Ascending aorta (tissue), 2 donors: ENCODE measurements at places on chromosomes 12 and 14.

GRCh38 chr12:51905471-51906429 is 1.6 kb upstream of the ACVRL1 start:
- peak overlapping the region; percentile 63 for H3K27ac ChIP-seq
- H3K27me3 ChIP-seq: no peaks in the 10 kb centered on the region
- H3K36me3 ChIP-seq: no peaks in the 10 kb centered on the region

DNA sequence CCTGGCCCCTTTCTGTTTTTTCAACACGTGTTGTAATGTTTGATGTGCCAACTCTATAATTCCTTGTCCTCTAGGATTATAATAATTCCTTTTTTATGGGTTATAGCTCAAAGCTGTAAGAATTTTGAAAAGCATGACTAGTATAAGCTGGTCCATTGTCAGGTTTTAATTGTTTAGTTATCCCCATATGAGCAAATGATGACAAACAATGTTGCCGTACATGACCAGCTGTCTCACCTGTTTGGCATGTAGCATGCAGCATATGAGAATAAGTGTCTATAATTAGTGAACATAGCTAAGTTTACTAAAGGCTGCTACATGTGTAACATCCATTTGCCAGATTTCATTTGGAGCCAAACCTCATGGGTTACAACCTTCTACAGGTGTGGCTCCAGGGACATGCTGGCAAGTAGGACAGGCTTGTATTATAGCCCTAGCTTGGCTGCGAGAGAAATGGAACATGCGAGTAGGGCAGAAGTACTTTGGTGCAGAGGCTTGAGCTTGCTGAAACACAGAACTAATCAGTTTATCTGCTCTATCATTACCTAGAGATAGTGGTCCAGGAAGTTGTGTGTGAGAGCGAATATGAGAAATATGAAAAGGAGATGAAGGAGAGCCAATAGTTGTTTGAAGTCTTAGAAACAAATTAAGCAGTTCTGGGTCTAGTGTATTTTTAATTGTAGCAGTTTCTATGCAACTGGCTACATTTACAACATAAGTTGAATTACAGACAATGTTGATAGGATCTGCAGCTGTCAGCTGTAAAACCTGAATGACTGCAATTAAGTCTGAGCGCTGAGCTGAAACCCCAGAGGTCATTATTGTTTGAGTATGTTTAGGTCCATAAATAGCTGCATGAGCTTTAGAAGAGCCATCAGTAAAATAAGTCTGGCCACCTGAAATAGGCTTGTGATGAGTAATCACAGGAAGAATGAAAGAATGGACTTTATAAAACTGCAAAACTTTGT is 22.6 kb upstream of the MAPKAPK5 start:
- no peaks in the 10 kb centered on the region for H3K36me3 ChIP-seq
- no peaks in the 10 kb centered on the region for H3K4me1 ChIP-seq
- no peak overlapping the region for H3K4me3 ChIP-seq

DNA sequence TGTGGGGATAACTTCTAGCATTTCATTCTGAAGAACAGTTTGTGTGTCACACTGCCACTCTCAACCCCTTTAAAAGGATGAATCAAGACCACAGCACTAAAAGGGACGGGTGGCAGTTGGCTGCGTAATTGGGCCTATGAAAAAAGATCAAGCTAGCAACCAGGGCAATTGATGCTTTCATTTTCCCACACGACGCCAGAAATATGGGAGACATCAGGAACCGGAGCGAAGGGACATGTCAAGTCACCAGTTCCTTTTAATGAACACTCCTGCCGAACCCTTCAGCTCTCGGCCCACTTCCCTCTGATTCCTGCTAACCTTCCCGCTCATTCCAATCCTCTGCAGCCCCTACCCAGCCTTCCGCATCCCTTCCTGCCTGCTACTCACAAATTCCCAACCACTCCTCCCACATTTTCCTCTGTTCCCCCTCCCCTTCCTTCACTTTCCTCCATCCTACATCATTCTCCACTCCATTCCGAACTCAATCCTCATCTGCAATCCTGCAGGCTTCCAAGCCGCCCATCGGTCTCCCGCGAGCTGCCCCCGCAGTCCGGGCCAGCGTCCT is 753 bp downstream of the CSRNP2 start:
- H3K4me3 ChIP-seq: peak overlapping the region; percentile 91
- peak overlapping the region; percentile 95 for H3K27ac ChIP-seq
- H3K27me3 ChIP-seq: no peaks in the 10 kb centered on the region
- no peaks in the 10 kb centered on the region for H3K36me3 ChIP-seq
- peaks cover 19% of the 10 kb centered on the region for H3K4me1 ChIP-seq

DNA sequence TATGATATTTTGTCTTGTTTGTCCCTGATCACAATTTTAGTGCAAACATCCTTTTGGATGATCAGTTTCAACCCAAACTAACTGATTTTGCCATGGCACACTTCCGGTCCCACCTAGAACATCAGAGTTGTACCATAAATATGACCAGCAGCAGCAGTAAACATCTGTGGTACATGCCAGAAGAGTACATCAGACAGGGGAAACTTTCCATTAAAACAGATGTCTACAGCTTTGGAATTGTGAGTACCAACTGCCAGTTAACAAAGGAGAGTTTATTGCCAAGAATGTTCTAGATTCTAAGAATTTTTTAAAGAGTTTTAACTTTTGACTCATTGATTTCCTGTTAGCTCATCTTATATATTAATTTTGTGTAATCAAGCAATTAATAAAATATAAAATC is 55.4 kb downstream of the IRAK3 start:
- no peak overlapping the region for H3K4me3 ChIP-seq
- H3K4me1 ChIP-seq: no peaks in the 10 kb centered on the region
- no peak overlapping the region for H3K27ac ChIP-seq
- no peaks in the 10 kb centered on the region for H3K27me3 ChIP-seq
- no peak for DNase-seq

DNA sequence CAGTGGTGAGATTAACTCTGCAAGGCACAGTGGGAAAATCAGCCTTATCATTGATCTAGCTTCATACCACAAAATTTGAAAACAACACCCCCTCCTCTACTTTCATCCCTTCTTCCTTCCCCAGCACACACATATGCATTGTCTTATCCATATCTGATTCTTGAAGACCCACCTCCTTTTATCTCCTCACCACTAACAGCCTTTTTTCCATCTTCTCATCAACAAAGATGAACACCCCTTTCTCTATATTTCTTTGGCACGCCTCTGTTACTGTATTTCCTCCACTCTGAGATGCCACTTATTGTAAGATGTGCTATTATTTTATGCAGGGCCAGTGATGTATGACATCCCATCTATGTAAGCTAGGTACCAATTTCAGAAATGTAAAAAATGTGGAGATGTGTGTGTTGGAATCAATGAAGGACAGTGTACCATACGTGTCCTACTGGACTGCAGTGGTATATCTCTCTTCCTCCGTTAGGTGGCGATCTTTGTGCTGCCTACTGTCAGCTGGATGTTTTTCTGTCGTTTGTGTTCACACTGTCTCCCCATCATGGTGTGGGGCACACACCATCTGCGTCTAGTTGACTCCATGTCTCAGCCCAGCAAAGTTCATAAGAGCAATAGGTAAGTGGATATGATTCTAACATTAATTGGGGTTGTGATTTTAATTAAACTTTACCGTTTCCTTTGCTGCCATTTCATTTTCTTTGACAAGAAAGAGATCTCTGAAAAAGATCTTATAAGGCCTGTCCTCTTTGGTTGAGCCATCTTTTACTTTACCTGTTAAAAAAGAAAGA is 24.0 kb downstream of the CCDC38 start:
- H3K27ac ChIP-seq: no peak overlapping the region
- DNase-seq: no peak
- no peaks in the 10 kb centered on the region for H3K36me3 ChIP-seq
- H3K27me3 ChIP-seq: no peaks in the 10 kb centered on the region
- no peak overlapping the region for H3K4me3 ChIP-seq

DNA sequence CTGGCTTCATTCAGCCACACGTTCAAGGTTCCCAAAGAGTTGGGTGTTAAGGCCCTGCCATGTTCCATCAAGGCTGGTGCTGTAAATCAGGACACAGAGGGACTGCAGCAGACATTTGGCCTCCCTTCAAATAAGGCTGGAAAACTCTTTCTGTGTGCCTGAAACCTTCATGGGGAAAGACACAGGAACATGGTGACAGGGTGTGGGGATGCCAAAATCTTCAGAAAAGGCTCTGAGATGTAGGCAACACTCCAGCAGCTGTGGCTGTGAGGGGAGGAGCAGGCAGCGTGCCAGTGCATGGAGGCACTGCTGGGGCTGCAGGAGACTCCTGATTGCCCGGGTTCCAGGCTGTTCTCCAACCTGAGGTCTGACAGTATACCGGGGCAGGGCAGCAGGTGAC is 15.0 kb downstream of the POMT2 start:
- peaks cover 6% of the 10 kb centered on the region for H3K4me1 ChIP-seq
- no peak overlapping the region for H3K27ac ChIP-seq
- H3K36me3 ChIP-seq: no peaks in the 10 kb centered on the region
- DNase-seq: no peak
- no peaks in the 10 kb centered on the region for H3K27me3 ChIP-seq

GRCh38 chr12:54394281-54394719 is 9.8 kb upstream of the ZNF385A start:
- H3K4me3 ChIP-seq: no peak overlapping the region
- H3K36me3 ChIP-seq: peaks cover 53% of the 10 kb centered on the region
- DNase-seq: no peak

GRCh38 chr12:74538491-74539258 is 1.0 kb downstream of the ATXN7L3B start:
- peak overlapping the region; percentile 88 for H3K27ac ChIP-seq
- no peaks in the 10 kb centered on the region for H3K27me3 ChIP-seq
- peaks cover 17% of the 10 kb centered on the region for H3K4me1 ChIP-seq
- peaks cover 11% of the 10 kb centered on the region for H3K36me3 ChIP-seq
- H3K4me3 ChIP-seq: peak overlapping the region; percentile 72
